ENCODE measurements at places on chromosomes 5 and 9.

DNA sequence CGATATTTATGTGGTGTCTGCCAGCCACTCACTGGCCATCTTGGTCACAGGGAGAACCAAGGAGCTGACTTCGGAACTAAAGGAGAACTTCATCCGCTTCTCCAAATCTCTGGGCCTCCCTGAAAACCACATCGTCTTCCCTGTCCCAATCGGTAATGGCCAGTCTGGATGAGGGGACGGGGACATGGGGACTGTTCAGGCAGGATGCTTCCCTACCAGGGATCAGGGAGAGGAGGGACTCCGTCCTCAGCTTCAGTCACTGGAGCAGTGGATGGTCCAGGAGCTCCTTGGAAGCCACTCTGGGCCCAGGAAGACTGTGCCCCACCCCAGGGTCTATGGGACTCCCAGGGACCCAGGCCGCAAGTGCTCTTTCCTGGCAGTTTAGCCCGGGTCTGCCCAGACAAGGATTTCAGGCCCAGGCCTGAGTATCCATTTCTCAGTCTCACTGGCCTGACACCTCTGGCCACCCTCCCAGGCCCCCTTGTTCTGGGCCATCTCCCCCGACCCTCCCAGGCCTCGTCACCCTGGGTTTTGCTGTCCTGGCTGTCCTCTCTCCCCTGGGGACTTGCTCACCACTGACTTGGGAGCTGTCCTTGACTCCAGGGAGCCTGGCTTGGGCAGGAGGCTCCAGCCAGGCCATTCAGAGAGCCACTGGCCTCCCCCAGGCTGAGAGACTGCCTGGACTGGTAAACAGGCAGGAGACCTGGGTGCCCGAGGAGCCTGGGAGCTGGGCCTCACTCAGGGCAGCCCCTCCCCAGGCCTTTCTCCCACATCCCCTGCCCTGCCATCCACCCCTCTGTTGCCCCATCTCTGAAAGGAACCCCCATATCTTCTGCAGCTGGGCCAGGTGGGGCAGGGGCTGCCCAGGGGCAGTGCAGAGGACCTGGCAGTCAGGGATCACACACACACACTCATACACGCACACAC, 3.1 kb downstream of the LCN2 start:
- DNase-seq: no peak

DNA sequence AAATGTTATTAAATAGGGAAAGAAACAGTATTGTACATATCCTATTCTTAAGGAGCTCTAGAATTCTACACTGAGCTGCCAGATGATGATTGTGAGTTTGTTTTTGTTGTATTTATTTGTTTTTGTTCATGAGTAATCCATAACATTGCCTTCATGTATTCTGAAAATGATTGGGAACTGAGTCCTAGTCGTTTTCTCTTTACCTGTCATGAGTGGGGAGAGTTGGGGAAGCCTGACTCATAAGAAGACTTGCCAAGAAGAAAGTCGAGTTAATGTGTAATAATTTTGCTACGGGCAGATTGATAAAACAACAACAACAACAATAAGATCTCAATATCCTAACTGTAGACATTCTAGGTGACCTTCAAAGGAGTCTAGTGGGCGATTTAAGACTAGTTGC, 103.8 kb downstream of the ANKRD55 start:
- no peak for DNase-seq

GRCh38 chr9:31519011-31519410, 865.4 kb upstream of the ACO1 start:
- peak; percentile 1 for DNase-seq

GRCh38 chr9:111036429-111036789, 1.9 kb downstream of the LPAR1 start:
- DNase-seq: peak; percentile 86

- peak; percentile 84 for DNase-seq
Observed at GRCh38 chr5:149397530-149397929, 18.4 kb upstream of the IL17B start.

DNA sequence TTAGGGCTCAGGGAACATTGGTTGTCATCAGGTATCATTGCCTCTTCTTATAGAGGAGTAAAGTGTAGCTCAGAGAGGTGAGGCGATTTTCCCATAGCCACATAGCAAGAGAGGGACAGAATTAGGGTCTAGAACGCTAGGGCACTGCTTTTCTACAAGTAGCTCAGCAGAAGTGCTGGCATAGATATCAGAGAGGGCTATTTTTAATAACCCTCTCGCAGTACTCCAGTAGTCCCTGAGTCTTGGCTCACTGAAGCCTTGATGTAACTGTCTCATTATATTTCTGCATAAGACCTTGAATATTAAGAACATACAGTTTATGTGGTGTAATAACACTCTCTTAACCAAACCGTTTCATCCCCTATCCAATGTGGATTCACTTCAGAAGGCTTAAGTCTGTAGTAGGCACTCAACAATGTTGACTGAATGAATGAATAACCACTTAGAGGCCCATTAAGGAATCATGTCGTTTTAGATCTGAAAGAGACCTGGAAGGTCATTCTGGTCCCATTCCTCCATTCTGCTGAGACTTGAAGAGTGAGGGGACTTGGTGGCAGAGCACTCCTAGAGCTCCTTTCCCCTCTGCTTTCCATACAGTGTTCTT, 4.7 kb upstream of the FRMPD1 start:
- no peak for DNase-seq

DNA sequence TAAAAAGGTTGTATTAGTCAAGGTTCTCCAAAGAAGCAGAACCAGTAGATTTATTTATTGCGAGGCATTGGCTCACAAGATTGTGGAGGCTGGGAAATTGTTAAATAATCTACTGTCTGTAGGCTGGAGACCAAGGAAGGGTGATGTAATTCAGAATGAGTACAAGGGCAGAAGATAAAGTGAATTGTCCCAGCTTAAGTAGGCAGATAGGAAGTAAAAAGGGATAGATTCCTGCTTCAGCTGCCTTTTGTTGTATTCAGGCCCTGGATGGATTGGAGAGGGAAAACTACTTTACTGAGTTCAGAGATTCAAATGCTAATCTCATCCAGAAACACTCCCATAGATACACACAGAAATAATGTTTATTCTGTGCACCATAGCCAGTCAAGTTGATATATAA, 301.1 kb downstream of the CYLC2 start:
- DNase-seq: no peak

- no peak for DNase-seq
Observed at GRCh38 chr5:9069650-9070049, 476.2 kb downstream of the SEMA5A start.

DNA sequence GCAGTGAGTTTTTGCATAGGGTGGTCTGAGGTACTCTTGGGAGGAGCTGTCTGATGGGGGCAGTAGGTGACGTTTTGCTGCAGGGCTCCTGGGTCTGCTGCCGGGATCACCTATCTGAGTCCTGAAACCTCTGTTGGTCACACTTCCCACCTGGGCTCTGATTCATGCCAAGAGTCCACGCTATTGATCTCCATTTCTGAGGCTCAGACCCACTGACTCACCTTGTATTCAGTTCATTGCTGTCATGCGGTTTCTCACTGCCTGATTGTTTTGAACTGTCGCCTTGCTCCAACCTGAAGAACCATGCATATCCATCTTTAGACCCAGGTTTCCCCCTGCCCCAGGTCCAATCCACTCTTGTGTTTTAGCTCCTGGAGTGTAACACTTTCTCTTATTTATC, 101.3 kb downstream of the NPR3 start:
- no peak for DNase-seq

DNA sequence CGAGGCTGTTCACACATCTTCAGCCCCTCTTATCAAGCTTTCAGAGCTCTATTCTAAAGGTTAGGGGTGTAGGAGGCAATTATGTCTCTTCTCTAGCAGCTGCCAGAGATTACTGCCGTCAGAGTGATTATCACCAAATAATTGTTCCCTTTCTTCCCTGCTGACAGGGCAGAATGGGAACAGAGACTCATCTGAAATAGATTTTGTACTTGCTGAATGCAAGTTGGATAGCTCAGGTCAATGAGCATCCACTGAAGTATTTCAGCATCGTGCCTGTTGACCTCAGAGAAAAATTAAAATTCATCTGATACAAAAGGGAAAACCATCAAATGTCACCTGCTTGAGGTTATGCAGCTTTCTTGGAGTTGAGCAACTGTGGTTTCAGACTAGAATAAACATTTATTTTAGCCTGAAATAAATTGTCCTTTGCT, 213.7 kb upstream of the MAP3K1 start:
- DNase-seq: no peak

DNA sequence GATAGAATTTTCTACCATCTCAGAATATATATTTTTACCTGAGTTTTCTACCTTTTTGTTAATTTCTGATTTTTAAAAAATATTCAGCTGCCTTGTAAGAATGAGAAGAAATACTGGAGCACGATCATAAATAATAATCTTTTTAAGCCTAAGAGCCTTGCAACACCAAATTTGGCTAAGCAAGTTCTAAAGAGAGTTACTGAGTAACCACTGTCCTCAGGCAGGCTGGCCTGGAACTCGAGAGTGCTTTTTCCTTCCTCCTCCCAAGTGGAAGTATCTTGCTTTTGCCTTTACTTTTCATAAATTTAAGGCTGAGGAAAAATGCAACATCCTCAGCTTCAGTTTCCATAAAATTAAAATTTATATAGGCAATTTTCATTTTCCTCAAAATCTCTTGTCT, 21.0 kb downstream of the GLRX start:
- DNase-seq: no peak

GRCh38 chr5:186091-187041, 4.9 kb upstream of the LRRC14B start:
- no peak for DNase-seq

- DNase-seq: no peak
Observed at GRCh38 chr9:71675857-71676165, 92.5 kb downstream of the CEMIP2 start.

- no peak for DNase-seq
Observed at GRCh38 chr5:151005187-151005949, 15.0 kb upstream of the GPX3 start.

- DNase-seq: peak; percentile 33
Observed at GRCh38 chr9:106718936-106719335, 144.0 kb upstream of the ZNF462 start.

- DNase-seq: no peak
Observed at GRCh38 chr9:88084357-88085183, 53.7 kb downstream of the SPATA31C2 start.

GRCh38 chr5:175610381-175610780, 47.5 kb upstream of the HRH2 start:
- DNase-seq: no peak

DNA sequence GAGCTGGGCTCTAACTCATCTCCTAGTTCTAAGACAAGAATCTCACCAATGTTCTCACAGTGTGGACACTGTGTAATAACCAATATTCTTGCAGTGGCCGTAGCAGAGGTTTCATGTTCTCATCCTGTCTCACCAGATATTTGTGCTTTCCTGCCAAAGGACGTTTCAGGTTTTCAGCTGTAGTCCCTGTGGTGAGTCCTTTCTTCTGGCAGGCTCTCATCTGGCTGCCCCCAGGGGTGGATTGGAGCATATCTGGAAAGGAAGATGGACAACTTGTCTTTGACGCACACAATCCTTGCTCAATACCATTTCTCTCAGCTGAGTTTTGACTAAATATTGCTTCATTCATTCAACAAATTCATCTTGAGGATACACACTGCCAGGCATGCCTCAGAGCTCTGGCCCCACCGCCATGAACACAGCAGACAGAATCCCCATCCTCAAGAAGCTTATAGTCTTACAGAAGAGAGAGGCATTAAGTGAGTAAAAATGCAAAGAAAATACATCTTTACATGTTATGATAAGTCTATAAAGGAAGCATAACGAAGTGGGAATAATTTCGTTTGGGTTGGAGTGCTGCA, 33.8 kb upstream of the NEURL1B start:
- DNase-seq: no peak

- no peak for DNase-seq
Observed at GRCh38 chr5:33423018-33423630, 17.6 kb upstream of the TARS1 start.

- peak; percentile 58 for DNase-seq
Observed at GRCh38 chr9:6827439-6828145, 69.8 kb downstream of the KDM4C start.

- DNase-seq: no peak
Observed at GRCh38 chr5:140042393-140042642, 781 bp downstream of the NRG2 start.

DNA sequence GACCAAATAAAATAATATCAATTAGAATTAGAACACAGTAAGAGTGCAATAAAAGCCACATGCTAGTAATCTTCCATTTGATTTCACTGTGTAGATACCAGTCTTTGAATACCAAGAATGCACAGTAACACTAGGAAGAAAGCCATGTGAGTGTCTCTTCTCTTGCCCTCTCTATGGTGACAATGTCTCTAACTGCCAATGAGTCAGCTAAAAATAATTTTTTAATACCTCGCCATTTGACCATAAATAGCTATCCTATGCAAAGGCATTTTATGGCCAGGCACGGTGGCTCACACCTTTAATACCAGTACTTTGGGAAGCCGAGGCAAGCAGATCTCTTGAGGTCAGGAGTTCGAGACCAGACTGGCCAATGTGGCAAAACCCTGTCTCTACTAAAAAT, 30.6 kb downstream of the EDIL3 start:
- no peak for DNase-seq

DNA sequence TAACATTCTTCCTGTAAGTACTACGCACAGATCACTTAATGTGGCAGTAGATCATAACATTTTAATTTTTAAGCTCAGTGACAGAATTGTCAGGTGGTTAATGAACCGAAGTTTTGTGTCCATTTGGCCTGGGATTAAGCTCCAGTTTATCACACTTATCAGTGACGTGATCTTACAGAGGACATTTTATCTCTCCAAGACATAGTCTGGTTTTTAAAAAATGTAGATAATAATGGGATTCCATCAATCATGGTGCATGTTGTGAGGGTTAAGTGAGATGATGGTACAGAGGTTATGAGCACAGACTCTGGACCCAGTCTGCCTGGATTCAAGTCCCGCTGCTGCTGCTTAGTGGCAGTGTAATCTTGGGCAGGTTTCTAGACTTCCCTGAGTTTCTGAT, 66.0 kb upstream of the ZFAND5 start:
- no peak for DNase-seq

DNA sequence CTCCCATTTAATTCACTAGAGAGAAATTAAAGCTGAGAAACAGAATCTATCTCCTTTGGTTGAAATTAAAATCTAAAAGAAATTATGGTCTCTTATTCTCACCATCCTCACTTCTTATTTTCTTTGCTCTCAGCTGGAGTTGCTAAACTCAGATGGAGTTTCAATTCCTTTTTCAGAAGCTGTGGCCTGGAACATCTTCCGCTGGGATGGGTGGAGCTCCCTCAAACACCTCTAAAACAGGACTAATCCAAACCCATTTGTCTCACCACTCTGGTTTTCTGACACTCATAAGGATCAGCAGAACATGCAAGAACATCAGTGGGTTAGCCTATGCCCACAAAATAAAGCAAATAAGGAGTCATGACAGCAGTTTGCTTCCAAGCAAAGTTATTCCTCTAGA, 39.6 kb upstream of the CEP78 start:
- DNase-seq: no peak

DNA sequence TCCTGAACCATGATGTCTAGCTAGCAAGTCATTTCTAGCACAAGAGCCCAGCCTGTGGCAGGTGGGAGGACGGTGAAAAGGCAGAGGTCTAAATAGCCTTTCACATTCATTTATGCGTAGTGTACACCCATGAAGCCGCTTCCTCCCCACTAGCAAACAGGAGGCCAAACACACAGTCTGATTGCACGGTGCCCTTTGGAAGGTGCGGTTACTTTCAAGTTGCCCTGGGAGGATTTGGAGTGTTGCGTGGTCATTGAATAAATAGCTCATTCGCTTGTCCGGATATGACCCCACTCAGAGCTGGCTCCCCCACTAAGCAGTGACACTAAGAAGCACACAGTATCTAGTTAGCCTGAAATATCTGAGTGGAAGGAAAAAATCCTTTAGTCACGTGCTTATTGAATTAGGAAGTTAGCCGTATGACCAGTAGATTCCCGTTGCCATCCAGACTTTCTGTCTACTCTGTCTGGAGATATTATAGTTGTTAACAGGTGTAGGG, 664 bp upstream of the ARSB start:
- DNase-seq: peak; percentile 80

Data from Daoy (cell line).